ENCODE measurements at places on chromosomes 11 and 22.

- DNase-seq = peak; percentile 80
Observed at GRCh38 chr22:38442967-38443627, 11.9 kb downstream of the KCNJ4 start.

GRCh38 chr11:9344061-9344680, 29.8 kb upstream of the TMEM41B start:
- DNase-seq = no peak

DNA sequence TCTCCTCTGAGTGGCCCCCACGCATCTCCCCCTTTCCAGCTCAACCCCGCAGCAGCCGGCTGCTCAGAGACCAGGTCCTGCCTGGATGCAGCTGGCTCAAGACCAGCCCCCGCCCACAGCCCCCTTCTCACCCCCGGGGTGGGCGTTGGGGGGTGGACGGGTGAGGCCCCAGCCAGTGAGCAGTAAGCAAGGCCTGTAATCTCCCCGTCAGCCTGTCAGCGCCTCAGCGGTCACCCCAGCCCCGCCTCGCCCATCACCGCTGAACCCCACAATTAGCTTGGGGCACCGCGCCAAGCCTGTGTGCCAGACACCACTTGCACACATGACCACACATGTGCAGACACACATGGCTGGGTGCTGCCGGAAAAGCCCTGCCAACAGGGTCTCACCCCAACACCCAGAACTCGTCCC, 5.9 kb downstream of the PLXNB2 start:
- DNase-seq = no peak

DNA sequence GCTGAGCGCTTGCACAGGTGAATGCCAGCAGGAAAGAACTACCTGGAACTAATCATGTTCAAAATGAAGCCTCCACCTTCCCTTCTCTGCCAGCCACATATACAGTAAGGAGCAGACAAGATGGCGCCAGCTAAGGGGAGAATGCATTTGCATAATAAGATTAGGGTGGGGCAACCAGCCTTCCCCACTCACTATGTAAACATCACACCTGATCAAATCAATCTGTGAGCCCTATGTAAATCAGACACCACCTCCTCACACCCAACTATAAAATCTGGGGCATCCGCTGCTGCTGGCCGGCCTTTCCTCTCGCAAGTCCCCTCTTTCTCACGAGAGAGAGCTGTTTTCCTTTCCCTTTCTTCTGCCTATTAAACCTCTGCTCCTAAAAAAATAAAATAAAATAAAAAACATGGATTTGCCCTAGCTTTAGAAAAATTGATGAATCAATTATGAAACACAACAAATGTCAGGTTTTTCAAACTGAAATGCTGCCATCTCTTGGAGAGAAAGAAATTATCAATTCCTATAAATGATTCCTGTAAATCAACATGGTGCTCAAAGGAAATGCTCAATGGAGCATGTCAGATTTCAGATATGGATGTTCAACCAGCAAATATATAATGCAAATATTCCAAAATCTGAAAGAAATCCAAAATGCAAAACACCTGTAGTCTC, 108.9 kb downstream of the SGSM3 start:
- DNase-seq = no peak

GRCh38 chr11:125967515-125967914, 21.7 kb downstream of the VSIG10L2 start:
- DNase-seq = no peak

GRCh38 chr11:62909107-62909894, 11.9 kb downstream of the CHRM1 start:
- DNase-seq = peak; percentile 86

DNA sequence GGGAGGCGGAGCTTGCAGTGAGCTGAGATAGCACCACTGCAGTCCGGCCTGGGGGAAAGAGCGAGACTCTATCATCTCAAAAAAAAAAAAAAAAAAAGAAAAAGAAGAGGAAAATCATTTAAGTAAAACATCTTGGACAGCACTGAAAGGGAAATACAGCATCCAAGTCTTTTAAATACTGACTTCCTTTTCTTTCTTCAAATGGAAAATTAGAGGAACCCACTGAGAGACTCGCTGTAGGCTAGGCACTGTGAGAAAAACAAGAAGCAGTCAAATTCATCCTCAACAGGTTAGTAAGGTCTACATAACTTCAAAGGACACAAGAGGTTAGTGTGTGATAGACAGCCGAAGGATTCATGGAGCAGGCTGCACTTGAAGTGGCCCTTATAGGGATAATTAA, 243.7 kb downstream of the BLID start:
- DNase-seq = no peak

GRCh38 chr22:42645938-42646568, 3.1 kb downstream of the CYB5R3 start:
- DNase-seq = no peak

DNA sequence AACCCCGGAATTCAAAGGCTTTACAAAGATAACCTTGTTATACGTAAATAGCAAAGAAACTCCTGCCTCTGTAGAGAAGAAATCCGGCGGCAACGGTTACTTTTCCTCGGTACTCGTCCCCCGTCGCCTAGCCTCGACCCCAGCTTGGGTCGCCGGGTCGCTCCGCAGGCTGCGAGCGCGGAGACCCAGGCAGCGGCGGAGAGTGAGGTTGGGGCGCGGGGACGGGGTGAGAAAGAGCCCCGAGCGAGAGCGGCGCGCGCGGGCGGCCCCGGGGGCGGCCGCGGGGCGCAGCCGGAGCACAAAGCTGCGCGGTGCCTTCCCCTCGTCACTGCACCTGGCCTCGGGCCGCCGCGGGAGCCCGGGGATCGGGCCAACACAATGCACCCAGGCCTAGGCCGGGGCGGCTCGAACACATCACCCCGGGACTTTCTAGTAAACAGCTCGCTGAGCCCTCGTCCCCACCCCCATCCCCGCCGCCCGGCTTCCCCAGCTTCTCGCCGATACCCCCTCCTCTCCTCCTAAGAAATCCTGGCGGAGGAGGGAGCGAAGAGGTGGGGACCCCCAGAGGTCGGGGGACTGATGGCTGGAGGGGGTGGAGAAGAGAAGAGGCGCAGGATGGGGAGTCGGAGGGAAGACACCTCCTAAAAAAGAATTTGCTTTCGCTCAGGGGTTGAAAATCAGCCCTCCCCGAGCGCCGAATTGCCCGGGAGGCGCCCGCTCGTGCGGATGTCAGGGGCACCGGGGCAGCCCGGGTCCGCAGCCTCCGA, 845 bp downstream of the MPPED2 start:
- DNase-seq = peak; percentile 67

- no peak for DNase-seq
Observed at GRCh38 chr22:29727131-29727523, 7.3 kb downstream of the CABP7 start.

DNA sequence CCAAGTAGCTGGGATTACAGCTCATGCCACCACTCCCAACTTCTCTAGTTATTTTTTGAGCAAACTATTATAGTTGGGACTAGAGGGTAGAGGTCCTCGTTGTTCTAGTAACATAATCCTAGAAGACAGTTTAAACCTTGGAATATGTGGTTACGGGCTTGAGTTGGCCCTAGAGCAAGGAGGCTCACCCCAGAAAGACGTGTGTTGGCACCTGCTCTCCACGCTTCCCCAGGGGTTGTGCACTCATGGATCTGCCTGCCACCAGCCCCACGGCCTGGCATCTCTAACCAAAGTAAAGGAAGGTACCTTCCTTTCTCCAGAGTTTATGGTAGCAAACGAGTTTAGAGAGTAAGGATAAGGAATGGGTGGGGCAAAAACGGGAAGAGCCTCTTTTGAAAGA, 79.0 kb downstream of the SCN3B start:
- DNase-seq = no peak

- DNase-seq = peak; percentile 96
Observed at GRCh38 chr22:17570851-17571631, 7.7 kb downstream of the SLC25A18 start.

DNA sequence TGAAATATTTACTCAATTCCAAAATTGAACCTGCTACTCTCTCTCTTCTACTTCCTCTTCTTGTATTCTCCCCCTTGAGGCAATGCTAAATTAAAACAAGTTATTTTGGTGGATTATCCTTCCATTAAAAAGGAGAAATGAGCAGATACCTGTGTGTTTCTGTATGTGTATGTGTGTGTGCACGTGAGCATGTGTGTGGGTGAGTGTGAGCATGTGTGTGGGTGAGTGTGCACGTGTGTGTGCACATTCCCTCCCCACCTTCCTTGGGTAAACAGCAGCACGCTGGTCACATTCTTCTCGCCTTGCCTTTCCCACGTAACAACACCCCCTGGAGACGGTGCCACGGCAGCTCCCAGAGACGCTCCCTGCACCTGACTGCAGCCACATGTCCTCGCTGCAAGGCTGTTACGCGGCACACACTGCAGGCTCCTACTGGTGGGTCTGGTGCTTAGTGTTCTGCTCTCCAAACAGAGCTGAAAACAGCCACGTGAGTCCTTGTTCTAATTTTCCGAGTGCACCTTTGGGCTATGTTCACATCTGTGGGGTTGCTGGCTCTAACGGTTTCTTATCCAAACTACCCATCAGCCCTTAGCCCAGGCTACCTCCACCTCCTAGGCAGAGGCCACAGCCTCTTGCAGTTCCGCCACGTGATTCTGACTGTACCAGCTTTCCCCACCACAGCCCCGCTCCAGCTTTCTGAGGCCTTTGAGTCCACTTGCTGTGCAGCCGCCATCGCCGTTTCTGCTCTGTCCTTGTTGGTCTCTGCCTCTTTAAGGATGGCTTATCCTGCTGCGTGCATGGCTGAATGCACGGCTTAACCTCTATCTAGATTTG, 123.4 kb downstream of the CTTN start:
- DNase-seq = no peak

DNA sequence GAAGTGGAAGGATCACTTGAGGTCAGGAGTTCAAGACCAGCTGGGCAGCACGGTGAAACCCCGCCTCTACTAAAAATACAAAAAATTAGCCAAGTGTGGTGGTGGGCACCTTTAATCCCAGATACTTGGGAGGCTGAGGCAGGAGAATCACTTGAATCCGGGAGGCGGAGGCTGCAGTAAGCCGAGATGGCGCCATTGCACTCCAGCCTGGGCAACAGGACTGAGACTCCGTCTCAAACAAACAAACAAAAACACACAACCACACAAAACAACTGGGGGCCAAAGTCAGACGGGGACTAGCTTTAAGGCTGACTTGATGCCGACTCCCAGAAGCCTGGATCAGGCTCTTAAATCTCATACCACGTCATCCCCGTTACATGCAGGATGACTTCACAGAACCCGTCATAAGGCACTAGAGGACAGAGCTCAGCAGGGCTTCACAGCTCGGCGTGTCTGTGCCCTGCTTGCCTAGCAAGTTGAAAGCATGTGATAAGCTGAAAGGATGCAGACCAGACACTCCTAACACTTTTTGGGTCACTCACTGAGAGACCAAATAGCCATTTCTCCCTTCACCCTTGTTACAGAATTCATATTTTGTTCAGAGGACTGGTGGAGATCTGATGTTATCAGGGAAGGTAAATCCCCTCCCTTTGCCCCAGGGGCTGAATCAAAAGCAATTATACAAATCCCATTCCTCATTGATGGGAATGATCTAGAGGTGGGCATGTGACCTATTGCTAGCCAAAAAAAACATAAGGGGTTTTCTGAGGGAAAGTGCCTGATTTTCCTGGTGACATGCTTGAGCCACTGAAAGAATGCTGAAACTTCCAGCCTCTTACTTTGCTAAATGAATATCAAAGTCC, 65.4 kb downstream of the GAB2 start:
- DNase-seq = no peak

- no peak for DNase-seq
Observed at GRCh38 chr11:34805937-34806336, 110.2 kb downstream of the APIP start.

DNA sequence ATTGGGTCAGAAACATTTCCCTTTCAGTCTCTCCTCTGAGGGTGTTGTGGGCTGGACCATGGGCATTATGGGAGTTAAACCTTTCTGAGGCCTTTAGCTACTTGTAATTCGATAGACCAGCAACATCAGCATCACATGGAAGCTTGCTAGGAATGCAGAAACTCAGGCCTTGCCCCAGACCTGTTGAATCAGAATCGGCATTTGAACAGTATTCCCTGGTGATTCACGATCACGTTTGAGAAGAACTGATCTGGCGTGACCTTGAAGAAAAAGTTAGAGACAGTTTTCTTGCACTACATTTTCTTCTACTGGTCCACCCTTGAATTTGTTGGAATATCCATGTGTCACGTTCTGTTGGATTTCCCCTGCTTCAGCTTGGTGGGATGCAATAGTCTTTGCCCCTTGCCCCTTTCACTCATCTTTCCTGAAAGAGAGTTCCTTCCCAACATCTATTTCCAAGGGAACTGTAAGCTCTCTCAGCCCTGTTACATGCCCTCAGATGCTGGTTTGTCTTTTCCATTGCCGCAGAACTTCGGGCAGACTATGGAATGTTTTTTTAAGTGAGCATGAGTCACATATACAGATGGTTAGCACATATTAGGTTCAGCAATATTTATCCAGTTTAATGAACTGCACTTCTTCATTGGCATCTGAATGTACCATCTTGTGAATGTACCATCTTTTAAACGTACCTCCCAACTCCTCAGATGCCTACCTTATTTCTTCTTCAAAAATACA, 23.9 kb downstream of the EHF start:
- no peak for DNase-seq

DNA sequence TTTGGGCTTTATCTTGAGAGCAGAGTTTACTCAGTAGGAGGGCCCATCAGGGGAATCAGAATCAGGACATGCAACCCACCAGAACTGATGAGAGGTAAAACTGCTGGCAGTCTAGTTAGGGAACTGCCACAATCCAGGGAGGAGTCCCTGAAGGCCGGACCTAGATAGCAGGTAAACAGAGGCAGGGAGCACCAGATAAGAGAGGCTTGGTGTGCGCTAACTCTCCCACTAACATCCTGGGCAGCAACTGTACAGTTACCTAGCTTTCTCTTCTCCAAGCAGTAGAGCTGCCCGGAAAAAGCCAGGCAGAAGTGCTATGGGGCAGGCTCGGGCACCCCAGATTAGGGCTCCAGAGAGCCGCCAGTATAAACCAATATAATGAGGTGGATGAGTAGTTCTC, 865 bp upstream of the AMOTL1 start:
- no peak for DNase-seq

- peak; percentile 3 for DNase-seq
Observed at GRCh38 chr11:2768471-2769408, 68.9 kb upstream of the KCNQ1OT1 start.

GRCh38 chr22:24485608-24486007, 9.5 kb upstream of the UPB1 start:
- no peak for DNase-seq

- no peak for DNase-seq
Observed at GRCh38 chr11:7422544-7423331, 62.6 kb upstream of the OLFML1 start.

DNA sequence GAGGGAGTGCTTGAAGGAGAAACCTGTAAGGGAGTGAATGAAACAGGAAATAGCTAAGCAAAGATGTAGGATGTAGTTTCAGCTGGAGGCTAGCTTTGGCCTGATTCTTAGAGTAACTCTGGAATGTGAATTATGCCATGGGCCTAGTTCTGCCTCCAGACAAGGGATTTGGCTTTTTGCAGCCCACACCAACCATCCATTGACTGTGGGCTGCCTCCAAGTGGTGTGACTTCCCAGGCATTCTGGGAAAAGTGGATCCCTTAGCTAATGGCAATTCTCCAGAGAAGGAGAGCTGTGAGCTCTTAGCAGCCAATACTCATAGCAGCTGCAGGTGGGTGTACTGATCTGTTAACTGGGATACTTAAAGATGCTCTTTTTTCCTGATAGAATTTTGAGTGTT, 2.0 kb upstream of the OR9I1 start:
- no peak for DNase-seq

- DNase-seq = no peak
Observed at GRCh38 chr22:30944986-30945385, 23.6 kb downstream of the MORC2 start.
